ENCODE measurements at places on chromosomes 16 and 17. TPM values are rescaled to one million over a fixed set of nuclear protein-coding genes. Genes with fewer than 3 reads are reported as not detected.

GRCh38 chr16:9119795-9120194 is 28.4 kb downstream of the HAPSTR1 start:
- DNase-seq: no peak

Gene TRIM16
- total RNA-seq: 6.1 TPM

GRCh38 chr16:80113873-80114574 is 426.8 kb upstream of the DYNLRB2 start:
- DNase-seq: no peak

- DNase-seq: no peak
Measured at GRCh38 chr17:56656701-56657327, 63.3 kb downstream of the NOG start.

DNA sequence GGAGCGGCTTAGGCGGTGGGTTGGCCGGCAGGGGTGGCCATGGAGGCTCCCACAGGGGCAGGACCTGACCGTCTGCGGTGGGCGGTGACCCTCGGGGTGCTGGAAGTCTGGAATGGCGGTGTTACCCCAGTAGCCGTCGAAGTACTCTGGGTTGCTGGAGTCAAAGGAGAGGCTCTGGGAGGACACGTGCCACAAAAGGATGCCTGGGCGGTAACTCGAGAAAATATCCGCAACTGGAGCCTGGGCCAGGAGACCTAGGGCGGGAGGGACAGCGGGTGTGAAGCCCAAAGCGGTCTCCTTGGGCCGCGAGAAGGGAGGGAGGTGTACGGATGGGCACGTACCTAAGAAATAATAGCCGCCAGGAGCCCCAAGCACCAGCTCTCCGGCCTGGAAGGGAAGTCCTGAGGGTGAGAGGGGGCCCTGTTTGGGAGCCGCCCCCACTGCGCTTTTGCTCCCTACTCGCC is 4.6 kb downstream of the ITGA2B start:
- peak; percentile 31 for DNase-seq

- DNase-seq: no peak
Measured at GRCh38 chr16:86661706-86662105, 83.4 kb downstream of the FOXL1 start.

GRCh38 chr17:64423881-64424280 is 25.0 kb upstream of the MILR1 start:
- DNase-seq: no peak
